Stimulated activated CD4-positive, alpha-beta T cell treated with anti-CD3 and anti-CD28 coated beads, Interleukin-12 subunit alpha, Interleukin-12 subunit beta, amount 100 ng/mL, for 4 hours (primary cell): ENCODE measurements at places on chromosomes 6 and 20.

GRCh38 chr20:56259948-56260347 lies 11.4 kb downstream of the MC3R start:
- DNase-seq = no peak

GRCh38 chr20:353166-353565 lies 6.3 kb downstream of the NRSN2 start:
- no peak for DNase-seq

- no peak for DNase-seq
These were observed 385.7 kb upstream of the MMS22L start for GRCh38 chr6:97668716-97669115.

DNA sequence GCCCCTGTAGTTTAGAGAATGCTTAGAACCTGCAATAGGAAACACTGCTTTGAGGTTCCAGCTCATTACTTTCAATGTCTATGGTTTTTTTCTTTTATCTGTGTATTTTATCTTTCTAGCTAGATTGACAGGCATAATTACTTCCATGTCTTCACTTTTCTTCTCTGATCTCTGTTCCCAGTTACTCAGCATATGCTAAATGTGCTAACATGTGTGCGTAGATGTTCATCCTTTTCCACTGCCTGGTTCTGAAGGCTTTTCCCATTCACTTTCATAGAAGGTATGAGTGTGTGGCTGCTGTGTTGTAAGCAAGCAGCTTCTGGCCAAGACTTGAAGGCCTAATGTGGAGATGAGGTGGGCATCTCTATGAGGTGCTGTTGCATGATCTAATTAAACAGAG lies 38.9 kb downstream of the FAXC start:
- DNase-seq = no peak

- no peak for DNase-seq
These were observed 20.8 kb upstream of the TRAF3IP2 start for GRCh38 chr6:111626441-111626840.

GRCh38 chr6:16991981-16992629 lies 109.7 kb upstream of the STMND1 start:
- DNase-seq = no peak

DNA sequence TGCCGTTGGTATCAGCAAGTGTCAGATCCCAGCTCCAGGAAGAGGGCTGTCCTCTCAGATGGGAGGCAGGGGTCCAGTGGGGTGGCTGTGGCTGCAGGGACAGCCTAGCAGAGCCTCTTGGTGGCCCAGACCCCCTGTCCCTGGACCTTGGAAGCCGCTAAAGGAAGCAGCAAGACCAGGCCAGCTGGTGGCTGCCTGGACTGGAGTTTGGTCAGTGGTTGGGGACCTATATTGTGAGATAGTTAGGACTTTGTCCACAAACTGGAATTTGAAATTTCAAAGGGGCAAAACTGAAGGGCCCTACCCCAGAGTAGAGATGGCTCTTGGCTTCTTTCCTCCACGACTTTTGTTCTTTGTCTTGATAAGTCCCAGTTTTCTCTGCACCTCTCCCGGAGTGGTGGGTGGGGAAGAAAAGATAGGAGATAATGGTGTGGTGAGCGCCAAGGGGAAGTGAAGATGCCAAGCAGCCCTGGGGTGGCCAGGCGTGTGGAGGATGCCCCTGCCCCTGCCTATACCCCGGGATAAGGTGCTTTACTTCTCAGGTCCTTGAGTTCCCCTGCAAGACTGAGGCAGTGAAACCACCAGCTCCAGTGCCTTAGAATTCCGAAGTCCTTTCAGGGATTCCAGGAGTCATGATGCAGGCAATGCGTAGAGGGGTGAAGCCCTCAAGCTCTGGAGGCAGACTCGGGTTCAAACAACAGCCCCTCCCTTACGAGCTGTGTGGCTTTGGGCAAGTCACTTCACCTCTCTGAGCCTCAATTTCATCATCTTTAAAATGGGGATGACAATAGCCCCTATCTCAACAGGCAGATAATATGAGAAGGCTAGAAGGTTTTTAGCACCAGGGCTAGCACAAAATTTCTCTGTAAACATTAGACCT lies 40.2 kb downstream of the HNF4A start:
- DNase-seq = no peak

- no peak for DNase-seq
These were observed 2.3 kb downstream of the GSTA1 start for GRCh38 chr6:52801188-52801841.

- no peak for DNase-seq
These were observed 195.5 kb upstream of the PDE10A start for GRCh38 chr6:165858586-165858985.

DNA sequence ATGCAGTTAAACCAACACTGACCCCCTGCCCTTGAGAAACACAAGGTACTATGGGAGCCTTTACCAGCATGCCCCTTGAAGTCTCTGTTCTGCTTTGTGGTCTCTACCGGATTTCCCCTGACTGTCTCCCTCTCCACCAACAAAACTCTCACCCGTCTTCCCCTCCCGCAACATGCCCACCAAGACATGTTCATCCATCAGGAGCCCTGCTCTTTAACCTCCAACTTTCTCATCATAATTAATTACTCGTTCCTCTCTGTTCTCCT lies 1.1 kb downstream of the ZNF165 start:
- no peak for DNase-seq

- DNase-seq = no peak
These were observed 160.0 kb upstream of the PLN start for GRCh38 chr6:118387921-118388701.

DNA sequence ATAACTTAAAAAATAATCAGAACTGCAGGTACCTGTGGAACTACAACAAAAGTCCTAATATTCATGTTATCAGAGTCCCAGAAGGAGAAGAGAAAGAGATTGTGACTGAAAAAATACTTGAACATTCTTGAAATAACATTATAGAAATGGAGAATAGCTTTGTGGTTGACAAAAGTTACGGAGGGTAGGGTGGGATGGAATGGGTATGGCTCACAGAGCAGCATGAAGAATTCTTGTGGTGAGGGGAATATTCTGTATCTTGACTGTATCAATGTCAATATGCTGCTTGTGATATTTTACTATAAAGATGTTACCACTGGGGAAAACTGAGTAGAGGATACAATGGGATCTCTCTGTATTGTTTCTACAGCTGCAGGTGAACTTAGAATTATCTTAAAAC lies 122.5 kb downstream of the DST start:
- DNase-seq = no peak

DNA sequence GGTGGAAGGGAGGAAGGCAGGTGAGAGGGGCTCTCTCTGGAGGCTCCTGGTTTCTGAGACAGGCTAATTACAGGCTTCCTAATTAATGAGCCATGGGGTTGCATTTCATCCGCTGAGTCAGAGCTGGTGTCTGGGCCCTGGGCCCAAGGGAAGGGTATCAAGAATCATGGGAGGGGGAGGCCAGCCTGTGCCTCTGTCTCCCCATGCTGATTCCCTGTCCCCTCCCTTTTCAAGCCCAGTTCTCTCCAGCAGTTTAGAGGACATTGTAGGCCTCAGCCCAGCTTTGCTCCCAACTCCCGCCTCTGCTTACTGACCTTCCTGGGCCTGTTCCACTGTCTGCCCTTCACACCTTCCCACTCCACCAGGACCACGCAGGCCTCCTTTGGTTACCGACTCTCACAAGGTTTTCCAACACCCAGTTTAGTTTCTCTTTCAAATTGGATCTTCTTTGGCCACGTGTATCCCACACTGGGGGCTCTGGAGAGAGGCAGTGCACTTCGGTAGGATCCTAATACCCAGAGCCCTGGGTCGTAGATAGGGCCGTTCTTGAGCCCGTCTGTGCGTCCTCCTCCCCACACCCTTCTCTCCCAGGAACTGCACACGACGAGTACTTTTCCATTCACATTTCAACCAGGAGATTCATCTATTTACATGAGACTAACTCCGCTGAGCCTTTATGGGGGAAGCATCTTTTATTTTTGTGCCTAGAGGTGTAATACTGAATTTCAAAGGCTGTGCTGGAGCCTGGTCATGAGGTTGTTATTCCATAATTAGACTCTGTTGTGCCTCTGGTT lies 18.2 kb upstream of the AVP start:
- no peak for DNase-seq

- no peak for DNase-seq
These were observed 38.8 kb upstream of the ZFP64 start for GRCh38 chr20:52230409-52230808.

DNA sequence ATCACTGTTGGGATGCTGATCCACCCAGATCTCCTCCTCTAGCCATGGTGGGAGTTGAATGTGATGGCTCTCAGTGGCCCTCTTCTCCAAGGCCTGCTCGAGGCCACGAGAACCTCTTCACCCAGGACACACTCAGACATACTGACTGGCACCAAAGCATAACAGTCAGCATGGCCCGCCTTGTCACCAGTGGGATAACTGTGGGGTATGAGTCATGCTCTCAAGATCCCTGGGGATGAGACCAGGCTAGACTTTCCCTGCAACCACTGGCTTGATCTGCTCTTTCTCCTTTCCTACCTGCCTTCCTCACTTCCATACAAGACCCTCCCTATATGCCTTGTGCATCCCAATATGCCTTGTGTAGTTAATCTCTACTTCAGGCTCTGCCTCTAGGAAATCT lies 66.8 kb downstream of the RIN2 start:
- DNase-seq = no peak

DNA sequence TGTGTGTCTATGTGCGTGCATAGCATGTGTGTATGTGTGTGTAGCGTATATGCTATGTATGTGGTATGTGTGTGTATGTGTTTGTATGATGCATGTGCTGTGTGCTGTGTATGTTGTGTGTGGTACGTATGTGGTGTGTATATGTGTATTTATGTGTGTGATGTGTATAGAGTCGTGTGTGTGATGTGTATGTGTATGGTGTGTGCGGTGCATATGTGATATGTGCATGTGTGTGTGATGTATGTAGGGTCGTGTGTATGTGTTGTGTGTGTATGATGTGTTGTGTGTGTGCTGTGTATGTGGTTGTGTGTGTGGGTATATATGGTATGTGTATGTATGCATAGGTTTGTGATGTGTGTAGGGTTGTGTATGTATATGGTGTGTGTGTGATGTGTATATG lies 46.6 kb upstream of the TMEM170B start:
- DNase-seq = no peak

DNA sequence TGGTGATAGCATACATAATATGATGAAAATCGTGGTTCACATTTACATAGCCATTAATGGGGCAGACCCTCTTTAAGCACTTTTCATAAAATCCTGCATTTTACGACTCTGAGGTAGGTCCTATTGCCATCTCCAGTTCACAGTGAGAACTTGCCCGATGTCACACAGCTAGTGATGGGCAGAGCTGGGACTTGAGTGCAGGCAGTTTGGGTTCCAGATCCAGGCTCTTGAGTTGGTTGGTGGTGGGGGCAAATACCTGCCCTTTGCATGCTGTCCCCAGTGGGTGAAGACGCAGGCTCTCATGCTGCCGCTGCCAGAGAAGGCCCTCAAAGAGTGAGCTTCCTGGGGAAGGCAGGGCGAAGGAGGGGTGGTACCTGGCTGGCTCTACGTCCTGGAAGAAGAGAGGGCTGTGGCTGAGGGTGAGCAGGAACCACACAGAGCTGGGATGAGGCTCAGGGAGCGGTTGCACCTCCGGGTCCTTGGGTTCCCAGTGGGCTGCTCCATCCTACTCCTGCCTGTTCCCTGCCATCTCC lies 6.1 kb upstream of the BAK1 start:
- no peak for DNase-seq

DNA sequence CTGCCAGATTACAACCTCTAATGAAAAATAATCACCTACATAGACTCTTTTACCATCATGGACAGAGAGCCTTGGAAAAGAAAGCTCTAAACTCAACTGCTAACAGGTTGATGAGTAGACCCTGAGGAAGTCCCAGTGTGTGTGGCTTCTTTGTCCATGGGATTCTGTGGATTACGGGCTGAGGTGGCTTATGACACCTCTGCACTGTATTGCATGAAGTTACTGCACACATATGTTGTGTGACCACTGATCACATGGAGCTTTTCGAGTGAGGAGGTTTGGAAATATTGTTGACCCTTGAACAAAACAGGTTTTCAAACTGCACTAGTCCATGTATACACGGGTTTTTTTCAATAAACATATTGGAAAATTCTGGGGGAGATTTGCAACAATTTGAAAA lies 124.4 kb downstream of the RIN2 start:
- no peak for DNase-seq

DNA sequence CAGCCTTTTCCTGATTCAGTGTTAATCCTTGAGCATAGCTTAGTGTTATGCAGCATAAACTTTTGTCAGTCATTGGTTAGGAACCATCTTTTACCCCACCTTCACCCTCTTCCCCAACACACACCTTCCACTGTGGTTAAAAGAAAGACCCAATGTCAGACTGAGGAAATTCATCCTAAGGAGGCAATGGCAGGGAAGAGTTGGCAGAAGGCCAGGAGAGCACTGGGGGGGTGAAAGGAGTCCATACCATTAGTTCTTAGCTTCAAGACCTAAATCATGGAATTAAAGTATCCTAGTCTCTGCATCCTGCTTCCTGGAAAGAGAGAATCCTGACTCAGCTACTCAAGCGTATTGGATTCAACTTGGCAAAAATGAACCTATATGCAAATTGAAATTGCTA lies 16.9 kb upstream of the TAB2 start:
- no peak for DNase-seq

DNA sequence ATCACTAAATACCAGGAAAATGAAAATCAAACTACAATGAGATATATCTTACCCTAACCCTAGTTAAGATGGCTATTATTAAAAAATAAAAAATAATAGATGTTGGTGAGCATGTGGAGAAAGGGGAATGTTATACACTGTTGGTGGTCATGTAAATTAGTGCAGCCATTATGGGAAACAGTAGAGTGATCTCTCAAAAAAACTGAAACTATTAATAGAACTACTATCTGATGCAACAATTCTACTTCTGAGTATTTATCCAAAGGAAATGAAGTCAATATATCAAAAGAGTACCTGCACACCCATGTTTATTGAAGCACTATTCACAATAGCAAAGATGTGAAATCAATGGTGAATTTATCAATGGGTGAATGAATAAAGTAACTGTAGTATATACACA lies 48.6 kb downstream of the HLA-A start:
- no peak for DNase-seq

- no peak for DNase-seq
These were observed 79.1 kb upstream of the ZFP64 start for GRCh38 chr20:52270696-52271095.

- no peak for DNase-seq
These were observed 159.7 kb upstream of the AHI1 start for GRCh38 chr6:135657207-135657606.

- DNase-seq = no peak
These were observed 25.5 kb downstream of the QKI start for GRCh38 chr6:163439997-163440396.

- DNase-seq = no peak
These were observed 36.1 kb downstream of the SLC35D3 start for GRCh38 chr6:136958168-136958567.

DNA sequence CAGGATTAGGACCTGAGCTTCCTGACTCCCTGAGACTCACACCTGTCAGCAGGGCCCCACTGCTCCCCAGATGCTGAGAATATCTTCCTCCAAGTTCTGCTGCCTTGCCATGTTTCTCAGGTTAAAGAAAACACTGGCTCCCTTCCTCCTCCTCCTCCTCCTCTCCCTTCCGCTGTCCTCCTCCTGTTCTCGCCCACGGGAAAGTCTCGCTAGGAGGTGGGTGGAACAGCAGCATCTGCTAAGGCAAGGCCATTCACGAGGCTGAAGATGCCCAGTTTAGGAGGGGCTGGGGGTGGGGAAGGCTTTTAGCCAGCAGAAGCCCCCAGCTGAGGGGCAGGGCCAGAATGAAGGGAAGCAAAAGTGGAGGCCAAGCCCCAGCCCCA lies 23.8 kb downstream of the KCNK15 start:
- no peak for DNase-seq
